ENCODE measurements at places on chromosomes 5 and 9.

- no peak for DNase-seq
These were observed 192.7 kb upstream of the IER5L start for GRCh38 chr9:129370770-129371169.

DNA sequence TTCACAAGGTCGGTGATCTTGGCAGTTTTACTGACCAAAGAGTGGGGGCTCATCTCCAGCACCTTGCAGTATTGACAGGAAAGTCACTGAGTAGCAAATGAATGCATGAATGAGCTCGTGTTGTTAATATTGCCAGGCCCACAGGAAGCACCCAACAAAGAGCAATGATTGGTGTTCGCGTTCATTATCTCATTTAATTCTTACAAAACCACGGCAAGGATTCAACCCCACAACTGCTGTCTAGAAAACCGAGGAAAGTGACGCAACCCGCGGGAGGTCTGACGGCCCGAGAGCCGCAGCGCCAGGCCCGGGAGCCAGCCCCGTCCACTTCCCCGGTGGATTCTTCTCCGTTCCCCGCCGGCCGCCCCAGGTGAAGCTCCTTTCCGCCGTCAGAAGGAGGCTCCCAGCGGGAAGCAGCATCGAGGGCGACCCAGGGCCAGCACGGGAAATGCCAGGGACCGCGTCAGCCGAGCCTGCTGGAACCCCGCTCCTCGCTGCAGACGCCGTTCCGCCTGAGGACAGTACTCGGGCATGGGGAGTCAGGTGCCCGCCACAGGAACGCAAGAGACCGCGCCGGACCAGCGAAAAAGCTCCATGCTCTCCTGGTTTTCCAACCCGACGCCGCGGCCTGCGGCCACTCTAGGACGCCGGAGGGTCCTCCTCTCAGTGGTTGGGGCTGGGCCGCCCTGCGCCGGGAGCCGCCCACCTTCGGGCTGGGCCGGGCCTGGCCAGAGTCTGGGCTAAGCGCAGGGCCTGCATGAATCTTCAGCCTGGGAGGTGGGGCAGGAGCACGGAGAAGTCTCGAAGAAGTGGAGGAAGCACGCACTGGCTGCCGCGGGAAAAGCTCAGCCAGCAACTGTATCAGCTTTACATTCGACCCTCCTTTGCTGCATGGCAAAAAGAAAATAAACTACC lies 19.8 kb upstream of the FER start:
- peak; percentile 11 for DNase-seq

DNA sequence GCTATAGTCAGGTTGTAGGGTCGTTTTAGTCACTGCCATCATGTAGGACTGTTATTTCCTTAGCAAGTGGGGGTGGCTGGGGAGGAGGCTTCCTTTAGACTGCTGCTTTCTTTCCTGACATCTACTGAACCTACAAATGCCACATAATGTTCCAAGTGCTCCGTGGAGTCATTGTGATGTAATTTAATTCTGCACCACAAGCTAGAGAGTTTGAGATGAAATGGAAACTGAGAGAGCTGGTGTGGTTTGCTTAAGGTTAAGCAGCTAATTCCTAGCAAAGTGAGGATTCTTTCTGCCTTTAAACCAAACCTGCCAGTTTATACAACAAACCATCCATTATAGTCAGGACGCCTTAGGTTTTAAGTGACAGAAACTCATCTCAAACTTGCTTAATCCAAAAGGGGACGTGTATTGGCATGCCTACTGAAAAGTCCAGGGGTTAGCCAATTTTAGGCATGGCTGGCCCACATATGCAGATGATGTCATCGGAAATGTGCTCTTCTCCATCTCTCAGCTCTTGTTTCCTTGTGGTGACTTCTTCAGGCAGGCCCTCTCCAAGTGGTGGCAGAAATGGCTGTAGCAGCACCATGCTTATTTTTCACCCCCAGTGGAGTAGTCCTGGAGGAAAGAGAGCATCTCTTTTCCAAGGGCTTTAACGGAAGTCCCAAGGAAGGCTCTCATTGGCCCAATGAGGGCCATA lies 30.5 kb downstream of the ZNF618 start:
- no peak for DNase-seq

GRCh38 chr5:138819081-138819480 lies 56.1 kb downstream of the LRRTM2 start:
- DNase-seq: no peak

DNA sequence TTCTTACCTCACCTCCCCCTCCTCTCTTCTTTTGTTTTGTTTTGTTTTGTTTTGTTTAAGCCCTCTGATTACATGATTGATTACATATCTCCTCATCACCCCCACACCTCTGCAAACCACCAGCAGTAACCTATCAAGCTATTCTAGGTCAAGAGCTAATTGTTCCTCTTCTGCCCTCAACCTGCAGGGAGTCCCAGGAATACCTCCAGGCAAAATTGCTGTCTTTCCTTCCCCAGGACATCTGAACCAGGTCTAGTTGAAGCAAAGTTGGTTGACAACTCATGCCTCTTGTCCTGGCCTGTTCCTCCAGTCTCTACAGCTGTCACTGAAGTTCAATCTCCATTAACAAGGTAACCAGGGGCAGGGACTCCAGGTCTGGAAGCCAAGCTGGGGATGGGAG lies 80.0 kb upstream of the PTGER4 start:
- no peak for DNase-seq

DNA sequence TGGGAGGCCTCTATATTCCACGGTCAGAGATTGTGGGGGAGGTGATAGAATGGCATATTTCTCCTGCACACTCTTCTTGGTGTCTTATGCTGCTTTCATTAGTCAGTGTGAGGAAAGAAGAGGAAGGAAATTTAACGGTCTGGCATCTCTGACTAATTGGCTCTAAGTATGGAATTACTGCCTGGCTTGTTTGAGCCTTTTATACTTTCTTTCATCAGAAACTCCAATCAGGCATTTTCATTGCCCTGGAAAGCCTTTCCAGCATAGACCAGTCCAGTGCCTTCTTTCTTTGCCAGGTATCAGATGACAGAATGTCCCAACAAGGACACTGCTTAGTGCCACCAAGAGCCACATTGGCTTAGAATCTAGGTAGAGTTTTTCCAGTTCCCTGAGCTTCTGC lies 30.2 kb downstream of the CYSTM1 start:
- DNase-seq: no peak

- no peak for DNase-seq
These were observed 26.6 kb downstream of the OTULINL start for GRCh38 chr5:14608169-14608568.

DNA sequence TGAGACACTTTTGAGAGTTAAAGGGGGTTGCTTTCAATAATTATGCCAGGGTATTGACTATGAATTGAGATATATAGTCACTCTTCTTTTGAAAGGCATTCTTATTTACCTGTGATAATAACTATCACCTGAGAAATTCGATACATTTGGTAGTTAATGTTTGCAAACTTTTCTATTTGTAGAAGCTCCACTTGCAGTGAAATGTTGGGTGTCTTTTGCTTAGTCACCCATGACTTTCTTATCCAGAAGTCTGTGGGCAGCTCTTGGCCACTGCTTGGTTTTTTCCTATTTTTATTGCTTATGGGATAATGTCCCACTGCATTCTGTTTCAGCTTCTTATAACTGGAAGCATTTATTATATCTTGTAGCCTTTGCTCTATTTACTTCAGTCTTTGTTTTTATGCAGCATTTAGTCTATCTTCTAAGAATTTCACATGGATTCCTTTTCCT lies 3.9 kb downstream of the MACIR start:
- no peak for DNase-seq

DNA sequence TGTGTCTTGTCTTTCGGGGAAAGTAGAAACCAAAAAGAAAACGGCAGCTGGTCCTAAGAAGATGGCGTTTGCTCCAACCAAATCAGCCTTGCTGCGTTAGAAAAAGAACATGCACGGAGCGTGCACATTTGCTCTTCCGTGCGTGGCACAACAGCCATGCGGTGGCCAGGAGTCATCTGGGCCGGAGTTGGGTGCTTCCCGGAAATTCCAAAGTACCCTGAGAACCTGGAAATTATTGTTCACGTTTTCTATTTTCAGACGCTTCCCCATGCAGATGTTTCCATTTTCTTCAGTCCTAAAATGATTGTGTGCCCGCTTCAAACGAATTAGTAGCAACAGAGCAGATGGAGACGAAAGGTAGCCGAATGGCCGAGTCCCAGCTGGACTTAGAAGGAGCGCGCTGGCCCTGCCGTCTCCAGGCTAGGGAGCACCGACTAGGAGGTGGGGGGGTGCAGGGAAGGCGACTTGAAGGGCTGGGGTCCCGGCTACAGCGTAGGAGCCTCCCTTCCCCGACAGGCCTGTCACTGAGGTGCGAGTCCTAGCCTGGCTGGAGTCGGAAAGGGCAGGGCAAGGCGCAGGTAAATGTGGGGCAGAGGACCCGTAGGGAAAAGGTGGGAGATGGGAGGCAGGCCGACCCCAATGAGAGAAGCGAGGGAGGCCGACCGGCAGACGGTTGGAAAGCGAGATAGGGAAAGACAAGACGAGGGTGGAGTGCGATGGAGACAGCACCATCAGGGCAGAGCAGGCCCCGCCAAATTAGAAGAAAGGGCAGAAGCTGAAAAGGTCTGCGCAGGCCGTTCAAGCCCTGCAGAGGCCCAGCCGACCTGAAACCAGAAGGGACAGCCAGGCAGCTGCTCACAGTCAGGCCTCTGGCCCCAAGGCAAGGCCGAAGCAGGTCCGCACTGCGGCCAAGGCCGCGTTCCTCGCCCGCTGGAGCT lies 1.4 kb downstream of the BARX1 start:
- DNase-seq: no peak

GRCh38 chr9:18723366-18723765 lies 249.4 kb downstream of the ADAMTSL1 start:
- DNase-seq: no peak

- no peak for DNase-seq
These were observed 250.8 kb upstream of the FBXL7 start for GRCh38 chr5:15249152-15249551.

- no peak for DNase-seq
These were observed 47.0 kb upstream of the SELENOP start for GRCh38 chr5:42858687-42859086.

- DNase-seq: no peak
These were observed 591.8 kb upstream of the CLINT1 start for GRCh38 chr5:158450751-158451171.

GRCh38 chr9:85892401-85892800 lies 48.5 kb upstream of the NAA35 start:
- no peak for DNase-seq

All from activated T-cell treated with anti-CD3 and anti-CD28 coated beads, Interleukin-2, amount 50 U/mL, for 4 hours (primary cell).